ENCODE measurements at places on chromosomes 6 and 20.

- no peak for DNase-seq
These were observed 95.5 kb downstream of the PPP1R14C start for GRCh38 chr6:150238336-150238741.

DNA sequence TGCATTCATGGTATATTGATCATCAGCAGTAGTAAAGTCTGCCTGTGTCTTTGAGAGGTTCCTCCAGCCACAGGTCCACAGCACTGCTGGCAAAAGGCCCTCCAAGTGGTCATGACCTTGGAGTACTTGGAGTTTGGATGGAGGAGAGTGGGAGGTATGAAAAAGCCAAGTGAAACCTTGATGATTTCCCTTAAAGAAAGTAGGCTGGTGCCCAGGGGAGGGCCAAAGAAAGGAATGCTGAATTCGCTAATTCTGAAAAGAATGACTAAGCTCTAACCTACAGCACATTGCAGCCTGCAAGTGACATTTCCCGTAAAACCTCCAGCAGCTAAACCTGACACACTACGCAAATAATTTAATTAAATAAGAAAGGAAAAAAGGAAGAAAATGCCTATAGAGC is 223.4 kb upstream of the TAB2 start:
- DNase-seq, result no peak

- no peak for DNase-seq
These were observed 47.2 kb downstream of the TRERF1 start for GRCh38 chr6:42404484-42404883.

DNA sequence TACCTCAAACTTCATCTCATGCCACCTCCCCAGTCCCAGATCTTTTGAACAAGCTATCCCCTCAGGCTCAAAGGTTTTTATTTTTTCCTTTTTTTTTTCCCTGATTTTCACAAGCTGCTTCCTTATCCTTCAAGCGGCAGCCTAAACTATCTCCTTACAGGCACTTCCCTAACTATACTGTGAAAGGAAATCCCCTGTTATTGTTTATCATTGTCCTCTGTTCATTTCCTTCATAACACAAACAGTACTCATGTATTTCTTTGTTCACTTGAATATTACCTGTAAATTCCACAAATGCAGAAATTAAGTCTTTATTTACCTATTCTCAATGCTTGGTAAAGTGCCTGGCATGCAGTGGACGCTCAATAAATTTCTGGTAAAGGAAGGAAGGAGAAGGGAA is 48.9 kb downstream of the ME1 start:
- DNase-seq, result no peak

DNA sequence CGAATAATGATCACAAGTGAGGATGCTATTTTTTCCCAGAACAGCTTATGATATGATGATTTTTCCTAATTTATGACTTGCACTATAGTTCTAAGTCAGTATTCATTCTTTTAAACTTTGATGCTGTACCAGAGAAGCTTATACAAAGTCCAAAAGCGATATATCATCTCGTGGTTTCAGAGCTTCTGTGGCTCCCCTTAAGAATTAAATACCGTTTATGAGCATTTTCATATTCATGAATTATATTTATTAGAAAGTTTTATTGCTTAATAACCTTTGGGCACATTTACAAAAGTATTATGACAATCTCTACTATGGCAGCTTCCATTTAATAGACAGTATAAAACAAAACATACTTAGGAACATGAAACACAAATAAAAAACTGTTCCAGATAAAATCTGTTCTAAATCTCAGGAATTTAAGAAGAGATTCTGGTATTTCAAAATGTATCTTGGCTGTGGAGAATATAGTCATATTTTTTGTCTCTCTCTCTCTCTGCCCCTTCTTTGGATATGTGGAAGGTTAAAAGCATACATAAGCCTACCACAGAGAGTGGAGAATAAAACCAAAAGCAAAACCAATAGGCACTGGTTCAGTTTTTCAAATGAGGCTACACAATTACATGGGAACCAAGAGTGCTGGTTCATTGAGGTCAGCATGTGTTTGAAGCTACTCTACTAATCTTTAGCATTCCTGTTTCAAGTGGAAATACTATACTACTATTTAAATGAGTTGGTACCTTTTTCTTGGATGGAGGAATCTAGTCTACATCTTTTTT is 884.5 kb upstream of the GJE1 start:
- no peak for DNase-seq

DNA sequence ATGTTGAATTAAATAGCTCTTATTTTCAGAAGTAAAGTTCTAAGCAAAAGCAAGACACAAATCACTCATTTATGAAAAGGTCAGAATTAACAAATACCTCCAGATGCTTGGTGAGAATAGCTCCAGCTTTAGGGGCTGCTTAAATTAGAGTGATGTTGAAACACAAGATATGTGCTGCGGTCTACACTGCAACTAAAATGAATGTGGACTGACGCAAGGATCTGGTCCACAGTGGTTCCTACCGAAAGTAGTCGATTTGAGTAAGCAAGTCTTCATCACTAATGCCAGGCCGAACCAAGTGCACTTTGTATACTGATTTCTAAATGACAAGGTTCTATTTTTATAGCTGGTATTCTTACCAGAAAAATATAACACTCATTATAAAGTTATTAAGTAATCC is 96.3 kb downstream of the PRDM1 start:
- no peak for DNase-seq

GRCh38 chr20:52379723-52380336 is 188.3 kb upstream of the ZFP64 start:
- peak; percentile 31 for DNase-seq

DNA sequence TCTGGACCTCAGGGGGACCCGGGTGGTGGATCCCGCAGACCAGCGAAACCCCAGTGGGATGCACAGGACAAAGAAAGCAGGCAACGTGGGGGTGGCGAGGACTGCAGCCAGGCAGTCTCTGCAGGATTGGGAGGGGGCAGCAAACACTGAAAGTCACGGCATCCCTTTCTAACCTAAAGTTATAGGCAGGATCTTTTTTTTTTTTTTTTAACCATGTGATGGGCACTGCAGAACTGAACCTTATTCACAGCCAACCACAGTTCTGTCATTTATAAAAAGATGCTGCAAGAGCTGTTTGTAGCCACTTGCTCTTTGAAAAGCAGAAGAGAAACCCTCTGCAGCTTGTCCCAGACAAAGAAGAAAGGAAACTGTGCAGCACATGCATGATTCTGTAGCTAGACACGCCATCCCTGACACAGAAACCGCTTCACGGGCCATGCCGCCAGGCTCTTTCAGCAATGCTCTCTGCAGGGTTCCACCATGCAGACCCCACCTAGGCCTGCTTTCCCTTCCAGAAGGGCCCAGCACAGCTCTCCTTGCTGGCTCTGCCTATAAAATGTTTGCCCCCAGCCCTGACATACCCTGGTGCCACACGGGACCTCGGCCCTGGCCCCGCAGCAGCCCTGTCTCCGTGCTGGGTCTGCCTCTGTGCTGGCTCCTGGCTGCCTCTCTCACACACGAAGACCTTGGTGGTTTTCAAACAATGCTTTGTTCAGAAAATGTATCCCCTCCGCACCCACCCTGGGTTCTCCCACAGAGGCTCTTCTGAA is 70.8 kb downstream of the PYGB start:
- DNase-seq, result no peak
